Activated T-cell treated with anti-CD3 and anti-CD28 coated beads for 4 hours (primary cell): ENCODE measurements at places on chromosomes 1 and 21.

- DNase-seq = peak; percentile 99
Observed at GRCh38 chr21:42496120-42496838, at the start of gene RSPH1. Gene RSPH1, minus strand, starts transcription at chr21:42496224. Its CDS starts 38 bp downstream, at chr21:42496186.

- DNase-seq = no peak
Observed at GRCh38 chr1:229251185-229251584, 19.7 kb upstream of the RAB4A start.

DNA sequence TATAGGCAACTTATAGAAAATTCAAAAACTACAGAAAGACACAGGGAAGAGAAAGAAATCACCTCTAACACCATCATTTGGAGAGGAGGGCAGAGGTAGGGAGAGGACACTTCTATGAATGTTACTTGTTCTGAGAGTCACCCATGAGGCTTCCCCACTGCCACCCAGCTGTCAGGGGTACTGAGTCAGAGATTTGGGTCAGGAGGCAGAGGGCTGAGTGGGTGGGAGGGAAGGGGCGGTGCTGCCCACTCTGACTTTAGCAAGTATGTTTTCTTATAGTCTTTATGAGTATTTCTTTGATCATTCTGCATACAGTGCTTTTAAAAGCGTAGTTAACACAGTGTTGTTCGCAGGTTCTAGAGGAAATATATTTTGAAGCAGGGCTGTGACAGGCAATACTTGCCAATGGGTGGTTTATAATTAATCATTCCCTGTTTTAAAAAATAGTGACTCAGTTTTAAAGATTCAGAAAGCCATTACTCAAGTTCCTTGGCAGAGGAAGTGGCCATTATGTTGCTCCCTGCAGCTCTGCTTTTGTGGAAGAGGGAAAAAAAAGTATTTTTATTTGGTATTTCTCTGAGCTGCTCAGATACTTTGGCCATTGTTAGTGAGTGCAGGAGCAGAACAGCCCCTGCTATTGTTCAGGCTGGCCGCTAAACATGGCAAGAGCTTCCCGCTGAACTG is 18.3 kb downstream of the IL6R start:
- DNase-seq = no peak

DNA sequence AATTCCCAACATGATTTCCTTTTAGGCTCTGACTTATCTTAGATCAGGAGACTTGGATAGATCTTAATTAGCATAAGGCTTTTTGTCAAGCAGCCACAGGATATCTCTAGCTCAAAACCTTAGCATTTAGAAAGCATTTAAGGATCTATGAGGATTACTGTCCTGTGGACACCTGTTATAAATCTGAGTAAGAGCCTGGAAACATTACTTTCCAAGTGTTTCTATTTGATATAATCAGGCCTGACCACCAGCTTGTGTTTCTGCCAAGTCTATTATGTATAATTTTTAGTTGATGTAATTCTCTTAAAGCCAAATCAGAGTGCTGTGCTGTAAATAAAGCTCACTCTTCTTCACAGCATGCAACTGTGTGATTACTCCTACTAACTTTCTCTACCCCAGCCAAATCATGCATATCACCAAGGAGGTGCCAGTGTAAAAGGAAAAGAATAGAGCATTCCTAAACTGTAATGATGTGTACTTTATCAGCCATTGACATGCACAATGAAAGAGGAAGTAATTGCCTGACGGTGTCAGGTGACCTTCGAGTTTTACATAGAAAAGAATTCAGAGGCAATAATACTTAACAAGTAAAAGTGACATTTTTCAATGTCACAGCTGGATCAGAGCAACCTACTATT is 309.9 kb upstream of the PRMT6 start:
- DNase-seq = no peak

DNA sequence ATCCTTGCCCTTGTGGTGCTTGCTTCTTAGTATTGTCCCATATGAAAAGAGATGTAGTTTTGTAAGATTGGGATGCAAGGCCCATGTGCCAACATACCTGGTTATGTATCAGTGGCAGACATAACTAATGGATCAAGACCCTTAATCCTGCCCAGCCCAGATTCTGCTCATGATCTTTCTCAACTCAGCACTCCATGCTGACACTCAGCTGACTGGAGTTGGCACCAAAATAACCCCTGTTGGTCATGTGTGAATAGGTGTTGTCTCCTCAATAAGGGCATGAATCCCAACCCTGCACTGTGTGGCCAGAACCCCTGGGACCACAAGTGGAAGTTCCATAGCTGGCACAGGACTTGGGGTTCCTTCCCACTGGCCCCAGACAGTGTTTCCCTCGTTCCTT is 13.9 kb upstream of the CNR2 start:
- no peak for DNase-seq

DNA sequence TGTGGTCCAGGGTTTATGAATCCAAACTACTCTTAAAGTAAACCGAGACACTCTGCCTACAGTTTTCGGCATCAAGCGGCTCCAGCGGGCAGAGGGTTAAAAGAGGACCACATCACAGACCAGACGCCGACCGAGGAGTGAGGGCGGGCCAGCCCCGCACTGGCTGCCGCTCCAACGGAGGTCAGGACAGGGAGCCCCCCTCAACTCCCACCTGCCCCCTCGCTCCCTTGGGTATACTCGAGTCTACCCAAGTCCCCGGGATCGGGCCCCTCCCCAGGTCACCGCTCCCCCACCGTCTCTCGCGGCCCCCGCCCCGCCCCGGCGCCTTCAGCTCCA is 312 bp downstream of the ARNT start:
- DNase-seq = no peak

- no peak for DNase-seq
Observed at GRCh38 chr1:211713231-211713630, 37.8 kb upstream of the NEK2 start.

DNA sequence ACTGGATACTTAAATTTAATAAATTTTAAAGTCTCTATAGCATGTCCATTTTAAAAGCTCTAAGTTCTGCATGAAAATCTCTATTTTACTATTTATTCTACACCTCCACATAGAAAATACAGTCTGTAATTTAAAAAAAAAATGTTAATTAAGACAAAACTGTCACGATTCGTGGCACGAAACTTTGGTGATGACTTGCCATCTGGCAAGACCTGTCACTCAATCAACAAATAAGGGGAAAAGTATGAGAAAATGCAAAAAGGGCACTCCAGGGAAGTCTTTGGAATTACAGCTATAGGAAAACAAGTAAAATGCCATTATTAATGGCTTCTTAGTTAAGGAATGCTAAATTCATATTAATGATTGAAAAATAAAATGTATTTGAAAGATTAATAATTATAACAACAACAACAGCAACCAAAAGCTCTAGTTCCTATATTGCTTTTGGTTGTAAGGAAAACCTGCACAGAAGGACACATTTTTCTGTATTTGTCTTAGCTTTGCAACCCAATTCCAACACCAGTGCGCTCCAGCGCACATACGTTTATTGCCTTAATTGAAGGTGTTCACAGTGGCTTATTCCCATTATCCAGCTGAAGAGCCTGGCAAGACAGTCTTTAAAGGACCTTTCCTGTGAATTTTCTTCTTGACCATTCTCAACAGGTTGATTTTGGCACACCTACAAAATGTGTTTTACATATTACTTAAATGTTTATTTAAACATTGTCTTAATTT is 107.8 kb downstream of the PLPPR5 start:
- no peak for DNase-seq

DNA sequence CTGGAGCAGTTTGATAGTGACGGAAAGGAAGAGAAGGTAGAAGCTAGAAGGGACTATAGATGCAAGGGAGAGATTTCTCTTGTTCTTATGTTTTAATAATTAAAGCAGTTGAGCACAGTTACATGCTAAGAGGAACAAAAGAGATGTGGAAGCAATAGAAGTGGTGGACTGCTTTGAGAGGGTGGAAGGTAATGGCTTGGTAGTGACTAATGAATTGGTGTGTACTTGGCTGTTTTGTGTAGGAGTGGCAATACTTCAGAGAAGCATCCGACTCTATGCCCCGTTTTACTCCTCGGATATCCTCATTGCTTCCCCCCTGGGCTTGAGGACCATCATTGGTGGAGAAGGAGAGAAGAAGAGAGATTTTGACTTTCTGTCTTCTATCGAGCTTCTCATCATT is 12.8 kb downstream of the UTP25 start:
- no peak for DNase-seq

GRCh38 chr21:22579741-22580140 is 1581.5 kb downstream of the NCAM2 start:
- no peak for DNase-seq

DNA sequence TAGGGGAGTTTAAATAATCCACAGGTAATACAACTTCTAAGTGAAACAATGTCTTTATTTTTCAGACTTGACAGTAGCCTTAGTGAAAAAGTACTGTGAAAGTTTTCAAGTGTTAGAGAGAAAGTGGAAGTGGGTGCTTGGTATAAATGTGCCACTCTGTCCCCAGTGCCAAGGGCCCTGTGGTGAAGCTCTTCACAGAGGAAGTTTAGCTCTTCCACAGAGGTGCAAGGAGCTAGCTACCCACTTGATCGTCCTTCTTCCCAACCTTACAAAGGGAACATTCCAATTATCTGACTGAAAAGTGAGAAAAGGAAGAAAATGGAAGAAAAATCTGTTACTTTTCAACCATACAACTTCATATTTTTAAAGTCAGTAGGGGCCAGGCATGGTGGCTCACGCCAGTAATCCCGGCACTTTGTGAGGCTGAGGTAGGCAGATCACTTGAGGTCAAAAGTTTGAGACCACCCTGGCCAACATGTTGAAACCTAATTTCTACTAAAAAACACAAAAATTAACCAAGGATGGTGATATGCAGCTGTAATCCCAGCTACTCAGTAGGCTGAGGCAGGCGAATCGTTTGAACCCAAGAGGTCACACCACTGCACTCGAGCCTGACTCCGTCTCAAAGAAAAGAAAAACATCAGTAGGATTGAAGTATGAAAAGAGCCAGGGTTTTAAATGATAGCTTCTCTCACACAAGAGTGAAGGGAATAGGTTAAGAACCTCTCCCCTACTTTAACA is 41.0 kb upstream of the PTPRC start:
- no peak for DNase-seq

DNA sequence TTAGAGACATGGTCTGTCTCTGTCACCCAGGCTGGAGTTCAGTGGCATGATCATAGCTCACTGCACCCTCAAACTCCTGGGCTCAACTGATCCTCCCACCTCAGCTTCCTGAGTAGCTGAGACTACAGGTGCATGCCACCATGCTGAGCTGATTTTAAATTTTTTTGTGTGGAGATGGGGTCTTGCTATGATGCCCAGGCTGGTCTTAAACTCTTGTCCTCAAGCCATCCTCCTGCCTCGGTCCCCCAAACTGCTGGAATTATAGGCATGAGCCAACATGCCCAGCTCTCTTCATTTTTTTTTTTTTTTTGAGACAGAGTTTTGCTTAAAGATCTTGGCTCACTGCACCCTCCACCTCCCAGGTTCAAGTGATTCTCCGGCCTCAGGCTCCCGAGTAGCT is 24.8 kb upstream of the AGPAT3 start:
- DNase-seq = no peak

- DNase-seq = no peak
Observed at GRCh38 chr1:115199416-115200132, 110.3 kb upstream of the TSPAN2 start.

GRCh38 chr1:29550119-29550841 is 314.0 kb downstream of the PTPRU start:
- no peak for DNase-seq

DNA sequence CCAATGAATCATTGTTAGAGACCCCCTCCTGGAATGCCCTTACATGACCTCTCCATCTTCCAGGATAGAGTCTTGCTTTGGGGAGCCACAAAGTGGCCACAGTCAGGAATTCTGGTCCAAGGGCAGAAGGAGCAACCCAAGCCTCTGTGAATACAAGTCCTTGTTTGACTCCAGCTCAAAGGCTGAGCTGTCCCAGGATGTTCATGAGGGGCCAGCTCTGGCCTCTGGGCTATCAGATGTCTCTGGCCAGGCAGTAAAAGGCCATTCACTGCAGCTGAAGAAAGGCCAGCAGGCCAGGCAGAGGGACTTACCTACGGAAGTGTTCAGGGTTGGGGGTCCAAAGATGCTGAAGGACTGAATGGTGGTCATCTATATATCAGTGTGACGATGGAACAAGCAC is 98.3 kb upstream of the IPO9 start:
- no peak for DNase-seq

DNA sequence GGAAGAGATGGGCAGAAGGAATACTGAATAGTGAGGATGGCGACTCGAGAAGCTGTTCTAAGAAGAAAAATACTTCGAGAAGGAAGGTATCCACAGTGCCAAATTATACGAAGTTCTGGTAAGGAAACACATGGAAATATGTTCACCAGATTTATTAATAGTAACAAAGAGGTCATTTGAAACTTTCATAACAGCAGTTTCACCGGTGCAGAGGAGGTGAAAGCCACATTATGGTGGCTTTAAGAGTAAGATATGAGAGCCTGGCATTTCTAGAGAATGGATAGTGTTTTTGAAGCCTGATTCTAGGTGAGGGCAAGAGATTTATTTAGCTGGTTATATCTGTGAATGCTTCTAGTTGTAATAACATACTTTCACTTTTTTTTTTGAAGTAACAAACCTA is 56.2 kb downstream of the DPYD start:
- no peak for DNase-seq

- no peak for DNase-seq
Observed at GRCh38 chr21:45304476-45304830, 16.8 kb upstream of the POFUT2 start.

- no peak for DNase-seq
Observed at GRCh38 chr1:31327381-31327780, 30.5 kb downstream of the ZCCHC17 start.
